Vagina (tissue), 2 donors: ENCODE measurements at places on chromosomes 4 and X.

GRCh38 chrX:141405853-141406492 lies 163.7 kb upstream of the SPANXC start:
- DNase-seq, result no peak

DNA sequence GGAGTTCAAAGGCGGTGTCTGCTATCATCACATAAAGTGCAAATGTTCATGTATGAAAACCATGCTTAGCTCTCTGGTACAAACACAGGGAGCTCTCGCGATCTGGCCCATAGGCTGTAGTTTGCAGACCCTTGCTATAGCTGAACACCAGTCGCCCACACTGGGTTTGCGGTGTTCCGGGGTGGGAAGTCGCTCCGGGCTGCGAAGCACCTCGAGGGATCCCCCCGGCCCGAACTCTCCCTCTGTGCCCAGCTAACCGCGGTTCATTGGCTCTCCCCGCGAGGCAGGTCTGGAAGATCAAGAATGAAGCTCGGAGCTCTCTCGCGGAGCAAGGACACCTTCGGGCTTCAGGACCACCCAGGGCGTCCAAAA lies 341 bp upstream of the PRPS2 start:
- DNase-seq, result no peak

DNA sequence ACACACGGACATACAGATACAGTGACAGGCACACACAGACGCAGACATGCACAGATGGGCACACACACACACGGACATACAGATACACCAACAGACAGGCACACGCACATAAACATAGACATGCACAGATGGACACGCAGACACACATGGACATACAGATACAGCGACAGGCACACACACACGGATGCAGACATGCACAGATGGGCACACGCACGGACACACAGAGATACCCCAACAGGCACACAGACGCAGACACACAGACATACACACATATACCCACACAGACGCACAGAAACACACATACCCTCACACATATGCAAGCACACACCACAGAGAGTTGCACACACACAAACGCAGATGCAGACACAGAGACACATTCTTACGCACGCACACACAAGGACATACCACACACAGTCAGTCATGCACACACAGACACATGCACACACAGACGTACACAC lies 24.4 kb upstream of the SLC25A6 start:
- no peak for DNase-seq

DNA sequence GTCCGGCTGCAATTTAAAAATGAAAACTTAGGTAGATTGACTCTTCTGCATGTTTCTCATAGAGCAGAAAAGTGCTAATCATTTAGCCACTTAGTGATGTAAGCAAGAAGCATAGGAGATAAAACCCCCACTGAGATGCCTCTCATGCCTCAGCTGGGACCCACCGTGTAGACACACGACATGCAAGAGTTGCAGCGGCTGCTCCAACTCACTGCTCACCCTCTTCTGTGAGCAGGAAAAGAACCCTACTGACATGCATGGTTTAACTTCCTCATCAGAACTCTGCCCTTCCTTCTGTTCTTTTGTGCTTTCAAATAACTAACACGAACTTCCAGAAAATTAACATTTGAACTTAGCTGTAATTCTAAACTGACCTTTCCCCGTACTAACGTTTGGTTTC lies 41.0 kb downstream of the MAP7D3 start:
- no peak for DNase-seq

DNA sequence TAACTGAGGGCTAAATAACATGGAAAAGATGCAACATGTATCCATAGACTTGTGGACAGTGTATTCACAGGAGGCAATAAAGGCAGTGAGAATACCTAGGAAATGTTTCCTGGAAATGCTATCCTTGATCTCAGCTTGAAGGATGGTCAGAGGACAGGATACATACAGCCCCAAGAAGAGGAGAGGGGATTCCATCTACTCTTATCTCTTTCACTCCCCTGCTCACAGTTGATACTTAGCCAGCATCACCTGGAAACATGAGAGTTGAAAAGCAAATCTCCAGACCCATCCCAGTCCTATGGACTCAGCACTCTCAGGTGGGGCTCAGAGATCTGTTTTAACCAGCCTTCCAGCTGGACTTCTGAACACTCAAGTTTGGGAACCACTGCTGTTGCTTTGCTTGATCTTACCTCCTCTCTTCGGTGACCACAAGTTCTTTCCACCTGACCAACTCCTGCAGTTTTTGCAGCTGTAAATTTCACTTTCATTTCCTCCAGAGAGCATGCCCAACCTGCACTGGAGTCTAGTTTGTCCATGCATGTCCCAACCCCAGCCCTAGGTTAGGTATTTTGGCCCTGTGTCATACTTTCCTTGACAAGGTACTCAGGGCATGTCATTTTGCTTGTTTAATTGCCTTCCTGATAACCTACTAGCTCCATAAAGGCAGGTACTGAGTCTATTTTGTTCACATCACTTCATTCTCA lies 10.4 kb downstream of the RELL1 start:
- no peak for DNase-seq

GRCh38 chr4:150299816-150300215 lies 221.6 kb downstream of the DCLK2 start:
- DNase-seq, result no peak

GRCh38 chr4:20565075-20565721 lies 135.1 kb upstream of the PACRGL start:
- no peak for DNase-seq

DNA sequence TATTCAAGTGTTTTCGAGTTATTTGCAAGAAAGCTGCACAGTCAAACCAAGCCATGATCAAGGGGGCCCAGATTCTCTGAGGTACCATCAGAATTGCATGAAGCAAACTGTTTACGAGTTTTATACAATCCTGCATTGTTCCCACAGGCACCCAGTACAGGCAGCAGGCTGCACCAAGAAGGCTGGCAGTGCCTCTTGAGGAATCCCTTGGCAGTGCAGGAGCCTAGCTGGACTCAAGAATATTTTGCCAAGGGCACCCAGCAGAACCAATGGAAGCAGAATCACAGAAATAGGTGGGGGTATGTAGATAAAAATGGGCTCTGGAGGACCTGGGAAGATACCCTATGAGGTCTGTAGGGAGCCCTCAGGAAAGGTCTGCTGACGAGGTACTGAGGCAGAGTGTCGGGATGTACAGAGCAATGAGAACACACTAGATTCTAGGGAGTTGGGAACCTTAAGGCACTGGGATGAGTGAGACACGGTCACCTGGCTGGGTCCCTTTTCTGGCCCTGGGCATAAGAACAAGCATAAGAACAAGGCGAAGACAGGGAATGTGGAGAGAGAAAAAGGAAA lies 2.5 kb upstream of the PLP1 start:
- DNase-seq, result no peak
